ENCODE measurements at places on chromosomes 16 and 17.

DNA sequence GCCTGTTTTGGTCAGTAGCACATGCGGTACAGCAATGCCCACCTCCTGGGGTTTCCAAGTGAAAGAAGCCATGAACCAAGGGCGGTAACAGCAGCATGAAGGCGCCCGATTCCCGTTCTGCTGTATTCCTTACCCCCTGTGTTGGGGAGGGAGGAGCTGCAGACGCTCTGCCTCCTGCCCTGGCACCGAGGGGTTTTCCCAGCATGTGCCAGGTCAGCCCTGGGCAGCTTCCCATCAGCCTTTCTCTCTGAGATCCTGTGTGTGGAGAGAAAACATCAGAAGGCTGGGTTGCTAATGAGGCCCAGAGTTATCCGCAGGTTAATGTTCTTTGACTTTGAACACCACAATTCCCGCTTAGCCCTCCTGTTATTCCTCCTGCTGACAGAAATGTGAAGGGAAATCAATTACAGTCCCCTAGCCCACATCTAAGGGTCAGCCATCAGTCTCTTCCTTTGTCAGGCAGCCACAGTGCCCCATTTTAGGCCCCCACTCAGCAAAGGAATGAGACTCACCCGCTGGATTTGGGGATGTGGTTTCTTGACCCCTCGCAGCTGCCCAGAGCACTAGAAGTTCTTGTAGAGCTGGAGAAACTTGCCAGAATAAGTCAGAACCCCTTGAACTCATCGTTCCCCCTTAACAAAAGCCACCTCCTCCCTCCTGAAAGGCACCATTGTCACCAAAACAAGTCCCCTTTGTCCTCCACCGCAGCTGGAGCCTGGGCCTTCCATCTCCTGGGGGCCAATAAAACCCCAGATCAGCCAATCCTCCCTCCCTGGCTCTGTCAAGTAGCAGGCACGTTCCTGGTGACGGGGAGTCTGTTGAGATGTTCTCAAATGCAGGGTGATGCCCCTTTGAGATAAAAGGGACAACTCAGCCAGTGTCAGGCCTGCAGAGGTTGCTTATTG is 168.5 kb downstream of the KATNIP start:
- DNase-seq: peak; percentile 75

DNA sequence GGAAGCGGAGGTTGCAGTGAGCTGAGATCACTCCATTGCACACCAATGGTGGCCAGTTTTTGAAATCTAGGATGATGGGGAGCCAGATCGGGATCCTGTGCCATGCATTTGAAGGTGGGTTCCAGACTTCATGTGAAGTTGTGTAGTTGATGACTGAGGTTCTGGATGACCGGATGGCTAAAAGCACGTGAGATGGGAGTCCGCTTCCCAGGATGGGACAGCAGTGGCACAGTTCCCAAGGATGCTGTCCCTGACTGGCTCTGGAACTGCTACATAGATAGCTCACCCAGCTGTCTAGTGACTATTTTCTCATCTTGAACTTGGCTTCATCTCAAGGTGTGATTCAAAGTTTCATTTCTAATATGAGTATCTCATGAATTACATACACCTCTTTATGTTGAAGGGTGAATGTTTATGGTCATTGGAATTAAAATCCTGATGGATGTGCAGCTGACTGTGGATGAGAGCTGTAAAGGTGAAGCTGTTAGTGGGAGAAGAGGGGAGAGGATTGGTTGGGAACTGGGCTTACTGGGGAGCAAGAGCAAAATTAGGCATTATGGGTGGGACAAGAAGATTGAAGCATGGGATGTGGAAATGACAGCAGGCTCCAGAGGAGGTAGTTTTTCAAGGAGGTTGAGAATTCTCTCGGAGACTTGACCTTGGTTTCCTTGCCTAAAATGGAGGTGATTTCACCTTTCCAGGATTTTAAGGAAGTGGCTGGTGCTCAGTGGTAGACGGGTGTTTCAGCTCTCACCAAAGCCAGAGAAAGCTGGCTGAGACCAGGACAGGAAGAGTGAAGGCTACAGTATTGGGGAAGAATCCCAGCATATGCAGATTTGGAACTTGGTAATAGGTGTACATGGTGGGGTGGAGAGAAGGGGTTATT is 8.2 kb downstream of the TUFM start:
- no peak for DNase-seq

DNA sequence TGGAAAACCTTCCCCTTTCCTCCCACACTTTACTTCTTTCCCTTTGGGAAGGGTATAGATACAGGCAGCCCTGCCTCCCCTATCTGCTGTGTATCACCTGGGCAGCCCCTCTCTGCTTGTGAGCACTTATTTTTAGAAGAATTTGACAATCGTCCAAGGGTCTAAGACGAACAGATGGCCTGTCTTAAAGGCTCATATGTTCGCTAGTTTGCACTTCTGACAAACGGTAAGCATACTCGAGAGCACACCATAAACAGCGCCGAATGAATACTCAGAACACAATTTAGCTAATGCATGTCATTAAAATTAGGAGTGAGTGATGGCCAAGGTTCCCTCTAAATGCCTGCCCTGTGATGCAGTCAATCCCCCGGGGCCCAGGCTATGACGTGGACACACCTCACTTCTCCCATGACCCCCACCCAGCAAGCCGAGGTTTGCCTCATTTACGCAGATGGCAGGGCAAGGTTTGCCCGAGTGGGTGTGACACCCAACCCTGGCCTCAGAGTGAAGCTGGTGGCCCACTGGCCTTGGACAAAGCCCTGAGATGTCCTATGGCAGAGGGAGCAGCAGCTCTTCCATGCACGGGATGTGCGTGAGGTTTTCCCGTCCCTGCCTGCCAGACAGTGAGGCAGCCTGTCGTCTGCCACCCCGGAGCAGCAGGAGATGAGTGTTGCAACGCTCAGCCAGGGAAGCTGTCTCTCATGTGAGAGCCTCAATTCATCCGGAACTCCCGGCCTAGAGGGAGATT is 125.2 kb downstream of the C16orf78 start:
- DNase-seq: peak; percentile 90

GRCh38 chr17:78842881-78843565 is 2.4 kb upstream of the USP36 start:
- DNase-seq: no peak

Data from posterior cingulate gyrus (tissue), 11 donors.